ENCODE measurements at places on chromosomes 6 and 20.

DNA sequence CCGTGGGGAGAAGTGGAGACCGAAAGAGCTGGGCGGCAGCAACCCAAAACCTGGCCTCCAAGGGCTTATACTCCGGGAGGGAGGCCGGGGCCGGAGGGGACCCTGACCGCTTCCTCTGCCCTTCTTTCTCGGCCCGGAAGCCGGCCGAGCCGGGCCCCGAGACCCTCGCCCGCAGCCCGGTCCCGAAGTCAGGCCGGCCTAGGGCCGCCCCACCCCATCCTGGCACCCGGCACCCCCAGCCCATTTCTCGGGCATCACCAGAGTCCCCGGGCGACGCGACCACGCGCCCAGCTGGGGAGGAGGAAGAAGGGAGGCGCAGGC is 572 bp upstream of the ZDHHC14 start:
- DNase-seq: no peak

- DNase-seq: no peak
Observed at GRCh38 chr6:47781732-47782131, at the start of gene OPN5. OPN5 (plus strand) TSS chr6:47782032; CDS start chr6:47782067, 35 bp downstream.

- DNase-seq: peak; percentile 80
Observed at GRCh38 chr6:127102299-127102698, 16.2 kb upstream of the RSPO3 start.

- DNase-seq: no peak
Observed at GRCh38 chr6:135228486-135228885, 47.4 kb downstream of the MYB start.
